Fibroblast of the aortic adventitia (primary cell): ENCODE measurements at places on chromosomes 13 and 19. TPM values are rescaled to one million over a fixed set of nuclear protein-coding genes. Genes with fewer than 3 reads are reported as not detected.

DNA sequence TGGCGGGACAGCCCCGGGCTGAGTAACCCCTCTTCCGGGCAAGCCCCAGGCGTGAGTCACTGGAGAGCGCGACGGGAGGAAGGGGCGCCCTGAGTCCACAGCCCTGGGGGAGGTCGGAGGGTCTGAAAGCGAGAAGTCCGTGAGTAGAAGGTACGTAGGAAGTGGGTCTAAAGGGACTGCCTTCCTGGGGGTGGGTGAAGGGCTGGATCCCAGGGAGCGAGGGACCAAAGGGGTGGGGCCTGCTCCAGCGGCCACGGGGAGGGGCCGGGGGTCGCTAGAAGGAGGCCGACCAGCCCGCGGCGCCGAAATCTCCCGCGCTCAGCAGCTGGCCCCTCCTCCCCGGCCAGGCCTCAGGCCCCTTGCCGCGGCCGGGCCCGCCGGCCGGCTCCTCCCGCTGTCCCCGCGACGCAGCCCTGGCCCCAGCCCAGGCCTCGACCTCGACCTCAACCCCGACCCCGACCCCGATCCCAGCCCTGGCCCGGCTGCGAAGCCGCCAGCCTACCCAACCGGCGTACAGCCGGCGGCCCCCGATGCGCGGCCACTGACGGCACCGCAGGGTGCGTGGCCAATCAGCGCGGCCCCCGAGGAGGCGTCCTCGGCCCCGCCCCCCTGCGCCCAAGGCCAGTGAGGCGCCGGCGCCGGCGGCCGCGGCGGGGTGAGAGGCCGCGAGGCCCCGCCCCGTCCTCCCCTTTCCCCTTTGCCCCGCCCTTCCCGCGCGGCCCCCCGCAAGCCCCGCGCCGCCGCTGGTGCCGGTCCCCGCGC, 22.6 kb downstream of the IPO5 start:
- peak; percentile 68 for DNase-seq

Gene CCL25
- not detected in 2 replicates for total RNA-seq

DNA sequence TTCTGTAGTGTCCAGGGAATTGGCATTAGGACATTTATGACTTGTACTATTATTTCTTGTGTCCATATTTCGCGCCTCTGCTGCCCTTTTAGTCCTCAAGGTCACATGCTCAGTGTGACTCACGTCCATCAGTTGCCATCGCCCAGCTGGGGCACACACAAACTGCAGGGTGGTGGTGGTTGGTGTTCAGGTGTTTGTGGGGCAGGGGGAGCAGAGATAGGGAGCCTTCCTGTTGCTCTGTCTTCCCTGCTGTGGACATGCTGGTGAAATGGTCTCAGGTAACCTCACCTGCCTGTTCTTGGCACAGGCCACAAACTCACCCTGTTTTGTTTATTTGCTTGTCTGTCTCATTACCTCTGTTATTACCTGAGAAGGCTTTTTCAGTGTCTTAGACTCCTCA, 22.4 kb downstream of the PRR12 start:
- peak; percentile 12 for DNase-seq

- no peak for DNase-seq
Measured at GRCh38 chr13:23915308-23915707, 18.0 kb upstream of the C1QTNF9B start.

DNA sequence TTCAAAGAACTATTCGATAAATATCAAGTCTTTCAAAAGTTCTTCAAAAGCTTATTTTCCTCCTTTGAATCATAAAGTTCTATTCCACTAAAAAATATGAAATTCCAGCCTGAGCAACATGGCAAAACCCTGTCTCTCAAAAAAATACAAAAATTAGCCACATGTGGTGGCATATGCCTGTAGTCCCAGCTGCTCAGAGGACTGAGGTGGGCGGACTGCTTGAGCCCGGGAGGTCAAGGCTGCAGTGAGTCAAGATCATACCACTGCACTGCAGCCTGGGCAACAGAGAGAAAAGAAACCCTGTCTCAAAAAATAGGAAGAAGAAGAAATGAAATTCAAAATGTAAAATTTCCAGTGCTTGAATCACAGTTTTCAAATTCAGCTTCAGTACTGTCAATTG, 24.6 kb downstream of the CAB39L start:
- no peak for DNase-seq

DNA sequence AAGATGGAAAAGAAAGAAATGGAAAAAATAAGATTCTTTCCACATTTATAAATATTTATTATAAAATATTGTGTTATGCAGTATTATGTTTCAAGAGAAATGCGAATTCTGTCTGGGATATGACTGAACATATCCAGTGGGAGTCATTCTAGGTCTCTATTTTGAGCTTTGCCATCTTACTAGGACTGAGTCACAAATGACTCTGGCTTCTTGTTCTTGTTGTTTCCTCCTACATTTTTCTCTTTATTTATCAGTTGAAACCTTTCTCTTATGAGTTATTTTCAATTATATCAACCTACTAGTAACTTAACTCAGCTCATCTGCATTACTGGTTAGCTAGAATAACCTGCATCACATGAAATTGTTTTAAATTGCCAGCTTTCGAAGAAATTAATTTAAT, 1247.3 kb downstream of the SLITRK1 start:
- DNase-seq, result no peak

DNA sequence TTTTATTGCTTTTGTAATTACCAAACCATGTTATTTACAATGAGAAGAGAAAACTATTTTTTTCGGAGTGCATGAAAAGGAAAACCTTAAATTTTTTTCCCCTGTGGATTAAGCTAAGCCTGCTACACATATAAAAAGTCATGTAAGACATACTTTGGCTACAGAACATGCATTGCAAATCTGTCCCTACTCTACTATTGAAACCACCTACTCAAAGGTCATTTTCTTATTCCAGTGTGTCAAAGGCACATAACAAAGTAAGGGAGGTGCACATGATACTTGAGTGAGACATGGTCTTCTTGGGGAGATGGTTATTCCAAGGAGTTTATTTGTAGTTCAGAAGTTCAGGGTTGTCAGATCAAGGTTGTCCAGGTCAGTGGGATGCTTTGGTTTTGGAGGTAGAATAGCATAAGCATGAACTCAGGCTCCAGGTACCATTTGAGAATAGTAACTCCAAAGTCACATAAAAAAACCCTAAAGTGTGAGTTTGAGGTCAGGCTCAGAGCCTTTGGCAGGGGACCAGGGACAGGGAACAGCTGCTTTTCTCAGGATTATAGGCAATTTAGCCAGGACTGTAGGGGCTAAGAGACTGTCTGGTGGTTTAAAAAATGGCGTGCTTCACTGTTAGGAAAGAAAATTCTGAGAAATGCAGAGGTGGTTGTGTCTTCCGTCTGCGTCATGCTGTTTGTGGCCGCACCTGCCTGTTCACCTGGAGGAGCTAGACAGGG, 15.4 kb downstream of the FARP1 start:
- DNase-seq, result no peak

DNA sequence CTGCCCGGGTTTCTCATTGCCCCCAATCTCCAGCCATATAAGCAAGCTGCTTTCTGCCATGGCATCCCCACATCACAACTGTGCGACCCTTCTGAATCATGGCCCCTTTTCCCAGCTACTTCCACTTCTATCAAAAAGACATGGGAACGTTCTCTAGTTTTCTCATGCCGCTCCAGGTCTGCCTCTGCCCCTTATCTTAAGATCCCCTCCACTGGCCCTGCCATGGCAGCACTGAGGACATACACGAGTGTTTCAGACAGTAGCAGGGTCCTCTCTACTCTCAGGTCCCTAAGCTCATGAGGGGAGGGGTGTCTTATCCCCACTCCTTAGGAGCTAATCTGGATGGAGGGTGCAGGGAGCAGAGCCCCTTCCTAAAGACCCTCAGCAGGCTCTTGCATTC, 5.5 kb upstream of the AMER2 start:
- no peak for DNase-seq

DNA sequence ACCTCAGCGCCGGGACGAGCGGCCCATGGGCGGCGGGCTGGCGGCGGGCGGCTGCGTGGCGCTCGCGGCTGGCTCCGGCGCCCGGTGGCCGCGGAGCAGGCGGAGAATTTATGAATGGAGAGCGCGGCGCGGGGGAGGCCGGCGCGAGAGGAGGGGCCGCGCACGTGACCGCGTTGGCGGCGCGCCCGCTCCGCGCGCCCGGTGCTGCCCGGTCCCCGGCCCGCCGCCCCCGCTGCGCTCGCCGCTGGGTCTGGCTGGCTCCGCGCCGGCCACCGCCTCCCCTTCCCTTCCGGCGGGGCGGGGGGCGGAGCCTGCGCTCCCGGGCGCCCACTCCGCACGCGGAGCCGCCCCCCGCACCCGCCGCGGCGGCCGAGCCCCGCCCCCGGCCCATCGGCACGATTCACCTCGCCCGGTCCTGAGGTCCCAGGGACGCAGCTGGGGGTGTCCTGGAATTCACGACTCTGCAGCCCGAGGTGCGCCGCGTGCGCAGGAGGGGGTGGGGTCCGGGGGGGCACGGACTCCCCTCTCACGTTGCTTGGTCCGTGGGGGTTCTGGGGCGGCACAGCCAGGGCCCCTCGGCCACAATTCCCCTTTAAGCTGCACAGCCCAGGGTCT, at the start of gene CBARP:
CBARP (minus strand) TSS at position 252 of the 615 bp plus-strand sequence. CDS start 1,905 bp downstream, outside the sequence.
- no peak for DNase-seq

Gene MAB21L1
- 3.7 TPM in 1 of 2 replicates, not detected in the other for total RNA-seq

Gene KLK11
- total RNA-seq, result not detected in 2 replicates

- DNase-seq, result no peak
Measured at GRCh38 chr13:63643543-63643942, 2227.9 kb upstream of the PCDH20 start.

- peak; percentile 57 for DNase-seq
Measured at GRCh38 chr13:110138010-110138699, 168.8 kb downstream of the COL4A1 start.

- peak; percentile 76 for DNase-seq
Measured at GRCh38 chr19:35899547-35900214, 659 bp downstream of the NFKBID start.

DNA sequence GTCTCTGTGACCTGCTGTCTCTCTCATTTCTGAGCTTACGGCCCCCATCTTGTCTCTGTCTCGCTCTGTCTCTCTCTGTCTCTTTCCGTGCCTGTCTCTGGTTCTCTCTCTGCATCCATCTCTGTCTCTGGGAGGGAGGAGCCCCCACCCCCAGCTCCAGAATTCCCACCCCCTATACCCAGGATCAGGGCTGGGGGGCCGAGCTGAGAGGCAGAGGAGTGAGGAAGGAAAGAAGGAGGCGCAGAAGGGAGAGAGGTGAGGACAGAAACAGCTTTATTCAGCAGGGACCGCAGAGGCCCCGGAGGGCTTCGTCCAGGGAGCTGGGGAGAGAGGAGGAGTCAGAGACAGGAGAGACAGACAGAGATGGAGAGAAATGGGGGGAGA, 14.0 kb downstream of the JOSD2 start:
- DNase-seq, result no peak

Gene ZNF556
- total RNA-seq, result 0.08 TPM in 1 of 2 replicates, not detected in the other

- DNase-seq, result no peak
Measured at GRCh38 chr19:47405854-47406417, 13.4 kb downstream of the MEIS3 start.

DNA sequence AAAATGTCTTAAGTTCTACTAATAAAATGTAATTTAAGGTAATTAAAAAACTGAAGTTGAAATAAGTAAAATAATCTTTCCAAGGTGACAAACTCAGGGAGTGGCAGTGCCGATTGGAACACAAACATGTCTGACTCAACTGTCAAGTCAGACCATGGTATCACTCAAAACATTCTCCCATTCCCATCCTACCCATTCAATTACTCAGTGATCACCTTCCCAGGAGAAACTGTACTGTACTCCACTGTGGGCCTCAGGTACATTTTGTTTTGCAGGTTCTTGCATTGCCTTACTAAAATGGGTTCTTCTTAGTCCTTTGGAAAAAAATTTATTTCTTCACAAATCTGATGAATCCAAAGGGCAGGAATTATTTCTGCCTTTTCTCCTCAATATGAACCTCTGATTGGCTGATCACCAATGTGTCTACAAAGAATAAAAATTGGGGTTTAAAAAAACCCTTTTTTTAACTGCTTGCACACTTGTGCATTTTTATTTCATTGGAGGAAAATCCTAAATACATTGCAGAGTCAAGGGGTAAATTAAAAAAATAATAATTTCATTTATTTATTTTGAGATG, 96.8 kb downstream of the ZNF429 start:
- no peak for DNase-seq

DNA sequence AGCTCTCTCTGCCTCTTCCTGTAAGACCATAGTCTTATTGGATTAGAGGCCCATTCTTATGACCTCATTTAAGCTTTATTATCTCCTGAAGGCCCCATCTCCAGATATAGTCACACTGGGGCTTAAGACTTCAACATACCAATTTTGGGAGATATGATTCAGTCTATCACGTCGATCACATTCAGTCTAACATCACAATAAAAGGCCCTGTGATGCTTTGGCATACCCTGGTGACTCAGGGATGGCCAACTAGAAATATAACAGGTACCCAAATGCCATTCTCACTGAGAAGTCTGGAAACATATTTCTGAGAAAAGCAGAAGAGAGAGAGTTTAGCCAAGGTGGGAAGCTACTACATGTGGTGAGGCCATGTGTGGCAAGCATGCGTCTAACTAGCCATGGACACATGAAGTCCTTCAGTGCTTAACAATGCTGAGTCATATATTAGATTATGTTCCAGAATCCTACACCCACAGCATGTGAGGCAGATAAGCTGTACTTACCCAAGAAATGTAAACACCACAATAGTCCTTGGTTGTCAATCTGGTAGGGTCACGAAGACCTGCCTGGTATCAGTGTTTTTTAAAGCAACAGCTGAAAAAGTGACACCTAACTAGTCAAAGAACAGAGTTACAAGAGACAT, 485.1 kb downstream of the FOXO1 start:
- peak; percentile 87 for DNase-seq

GRCh38 chr19:6996810-6997209, 24.4 kb downstream of the MBD3L2B start:
- no peak for DNase-seq

- DNase-seq, result no peak
Measured at GRCh38 chr13:41468631-41469030, 11.3 kb downstream of the RGCC start.
